ENCODE measurements at places on chromosomes 12 and 14. TPM values are rescaled to one million over a fixed set of nuclear protein-coding genes. Genes with fewer than 3 reads are reported as not detected.

DNA sequence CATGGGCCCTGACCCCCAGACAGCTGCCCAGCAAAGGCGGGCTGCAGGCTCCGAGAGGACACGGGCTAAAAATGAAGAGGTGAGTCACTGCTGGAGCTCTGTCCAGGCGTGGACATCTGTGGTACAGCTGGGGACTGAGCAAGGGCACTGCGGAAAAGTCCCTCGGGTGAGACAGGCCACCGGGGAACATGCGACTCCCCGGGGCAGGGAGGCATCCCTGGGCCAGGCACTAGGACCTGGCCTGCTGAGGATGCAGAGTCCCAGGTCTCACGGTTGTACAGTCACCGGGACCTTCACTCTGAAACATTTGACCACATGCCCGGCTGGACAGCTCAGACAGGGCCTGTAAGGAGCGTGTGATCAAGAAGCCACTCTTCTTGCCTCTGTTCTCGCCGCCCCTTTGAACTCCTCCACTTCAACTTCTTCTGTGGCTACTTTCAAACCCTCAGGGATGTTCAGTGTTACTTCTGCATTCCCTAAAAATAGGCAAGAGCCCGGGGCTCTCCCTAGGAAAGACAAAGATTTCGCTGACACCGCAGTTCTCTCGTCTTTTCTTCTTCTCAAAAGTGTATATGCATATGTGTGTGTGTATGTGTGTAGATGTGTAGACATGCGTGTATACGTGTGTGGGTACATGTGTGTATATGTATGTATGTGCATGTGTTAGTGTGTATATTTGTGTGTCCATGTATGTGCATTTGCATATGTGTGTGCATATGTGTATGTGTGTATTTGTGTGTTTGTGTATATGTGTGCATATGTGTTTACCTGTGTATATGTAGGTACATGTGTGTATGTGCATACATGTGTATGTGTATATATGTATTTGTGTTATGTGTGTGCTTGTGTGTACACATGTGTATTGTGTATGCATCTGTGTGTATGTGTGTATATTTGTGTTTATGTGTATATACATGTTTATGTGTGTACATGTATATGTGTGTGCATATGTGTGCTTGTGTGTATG is 5.0 kb upstream of the RFLNA start:
- no peak for DNase-seq

Gene RASAL1
- 15.1 TPM for total RNA-seq

- DNase-seq: no peak
Measured at GRCh38 chr14:25042362-25043299, 7.3 kb downstream of the STXBP6 start.

DNA sequence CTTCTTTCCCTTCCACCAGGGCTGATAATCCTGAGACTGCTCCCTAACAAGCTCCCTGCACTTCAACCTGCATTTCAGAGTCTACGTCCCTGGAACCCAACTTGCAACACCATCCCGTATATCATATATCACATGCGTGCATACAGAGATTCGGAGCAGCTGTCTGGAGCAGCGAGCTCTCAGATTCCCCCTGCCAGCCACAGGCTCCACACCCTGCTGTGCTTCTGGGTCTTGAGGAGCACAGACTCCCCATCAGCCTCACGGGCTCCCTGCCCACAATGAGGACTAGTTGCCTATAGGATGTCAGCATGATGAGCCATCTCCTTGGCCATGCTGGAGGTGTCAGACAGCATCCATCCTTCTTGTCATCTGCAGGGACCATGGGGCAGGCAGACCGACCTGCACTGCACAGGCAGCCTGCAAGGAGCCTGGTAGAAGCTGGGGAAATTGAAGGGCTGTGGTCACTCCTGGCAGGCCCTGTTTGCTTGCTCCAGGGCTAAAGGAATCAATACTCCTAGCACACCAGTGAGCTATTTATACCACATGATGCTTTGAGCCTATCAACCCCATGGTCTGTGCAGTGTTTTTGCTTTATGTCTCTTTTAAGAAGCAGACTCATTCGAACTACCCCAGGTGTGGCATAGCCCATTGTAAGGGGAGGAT is 19.6 kb upstream of the HDAC7 start:
- no peak for DNase-seq

- DNase-seq: no peak
Measured at GRCh38 chr12:42759622-42760273, 170.2 kb upstream of the PRICKLE1 start.

GRCh38 chr12:85610194-85610593 is 226.0 kb downstream of the RASSF9 start:
- no peak for DNase-seq

DNA sequence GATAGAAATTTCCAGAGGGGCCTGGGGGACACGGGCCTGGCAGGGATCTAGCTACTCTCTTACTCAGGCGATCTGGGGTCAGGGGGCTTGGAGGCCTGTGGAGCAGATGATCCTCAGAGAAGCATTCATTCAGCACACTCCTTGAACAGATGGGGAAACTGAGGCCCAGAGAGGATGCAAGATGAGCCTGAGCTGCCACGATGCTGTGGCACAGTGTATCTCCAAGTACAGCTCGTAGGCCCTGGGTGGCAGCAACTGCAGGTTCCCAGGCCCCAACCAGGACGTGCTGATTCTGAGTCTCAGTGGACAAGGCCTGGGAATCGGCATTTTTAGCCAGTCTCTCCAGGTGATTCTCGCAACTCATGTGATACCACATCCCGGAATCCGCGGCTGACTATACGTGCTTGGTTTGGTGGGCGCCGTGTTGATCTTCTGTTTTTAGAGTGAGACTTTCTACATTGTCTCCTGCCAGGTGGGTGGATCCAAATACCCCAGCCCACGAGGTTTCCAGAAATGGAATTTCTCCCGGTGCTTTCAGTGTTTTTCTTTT is 22.5 kb downstream of the ADGRD1 start:
- DNase-seq: no peak

DNA sequence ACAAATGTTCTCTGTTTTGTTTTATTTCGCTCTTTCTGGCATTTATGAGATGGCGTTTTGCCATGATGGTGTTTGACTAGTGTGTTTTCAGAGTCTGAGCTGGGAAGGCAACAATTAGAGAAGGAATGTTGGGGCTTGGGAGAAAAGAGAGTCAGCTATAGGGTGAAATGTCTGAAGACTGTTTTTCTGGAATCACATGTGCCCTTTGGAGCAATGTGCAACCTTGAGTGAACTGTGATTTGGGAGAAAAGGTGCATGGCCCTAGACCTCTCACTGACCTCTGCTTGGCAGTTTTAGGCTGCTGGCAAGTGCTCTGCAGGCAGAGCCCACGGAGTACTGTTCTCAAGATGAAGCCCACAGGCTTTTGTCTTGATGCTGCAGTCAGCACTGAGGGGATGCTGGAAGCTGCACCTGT is 379.9 kb upstream of the PDE3A start:
- DNase-seq: no peak

Gene ANKRD13A
- 65.2 TPM for total RNA-seq

Gene TDP1
- 109 TPM for total RNA-seq

- no peak for DNase-seq
Measured at GRCh38 chr14:50407111-50407812, 10.6 kb upstream of the CDKL1 start.

- no peak for DNase-seq
Measured at GRCh38 chr14:63524537-63525155, 18.5 kb downstream of the PPP2R5E start.

GRCh38 chr12:69623970-69624369 is 13.3 kb upstream of the LRRC10 start:
- DNase-seq: no peak

GRCh38 chr12:25324861-25325260 is 74.1 kb upstream of the KRAS start:
- DNase-seq: no peak

Gene YEATS4
- total RNA-seq: 34.2 TPM

GRCh38 chr12:15689751-15690191 is 99.4 kb downstream of the EPS8 start:
- DNase-seq: no peak

DNA sequence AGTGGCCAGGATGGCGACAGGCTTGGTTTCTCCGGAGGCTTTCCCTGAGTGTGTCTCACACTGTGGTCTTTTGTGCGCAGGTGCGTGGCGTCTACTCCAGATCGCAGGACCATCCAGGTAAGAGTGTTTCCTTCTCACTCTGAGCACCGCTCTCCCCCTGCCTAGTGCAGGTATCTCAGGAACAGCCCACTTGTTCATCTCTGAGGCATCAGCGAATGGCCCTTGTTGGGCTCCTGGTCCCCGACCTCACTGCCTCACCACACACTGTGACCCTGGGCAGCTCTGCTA is 781 bp downstream of the ADGRD1 start:
- no peak for DNase-seq

DNA sequence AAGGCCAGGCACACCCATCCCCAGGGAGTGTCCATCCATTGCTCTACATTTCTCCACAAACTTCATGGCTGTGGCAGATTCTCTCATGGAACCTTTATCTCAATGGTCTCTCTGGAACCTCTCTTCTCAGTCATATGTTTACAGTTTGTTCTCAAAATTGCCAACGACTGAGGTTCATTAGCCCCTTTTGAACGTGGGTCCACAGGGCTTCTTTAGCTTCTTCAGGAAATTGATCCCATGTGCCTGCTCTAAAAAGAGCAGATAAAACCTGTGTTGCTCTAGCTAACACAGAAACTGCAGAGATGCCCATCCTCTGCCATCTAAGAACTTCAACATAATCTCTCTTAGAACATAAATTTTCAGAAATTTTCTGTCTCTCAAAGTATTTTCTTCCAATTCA is at the start of gene OR6C4:
Gene OR6C4 (plus strand): TSS at position 301 of the 400 bp plus-strand sequence. CDS start 1,625 bp downstream, outside the sequence.
- DNase-seq: no peak

- DNase-seq: no peak
Measured at GRCh38 chr12:23139026-23139425, 514.1 kb downstream of the ETNK1 start.

- no peak for DNase-seq
Measured at GRCh38 chr14:74400919-74401503, 25.0 kb downstream of the SYNDIG1L start.

Gene B4GALNT3
- 3.8 TPM for total RNA-seq

Gene SLC25A47
- not detected for total RNA-seq

DNA sequence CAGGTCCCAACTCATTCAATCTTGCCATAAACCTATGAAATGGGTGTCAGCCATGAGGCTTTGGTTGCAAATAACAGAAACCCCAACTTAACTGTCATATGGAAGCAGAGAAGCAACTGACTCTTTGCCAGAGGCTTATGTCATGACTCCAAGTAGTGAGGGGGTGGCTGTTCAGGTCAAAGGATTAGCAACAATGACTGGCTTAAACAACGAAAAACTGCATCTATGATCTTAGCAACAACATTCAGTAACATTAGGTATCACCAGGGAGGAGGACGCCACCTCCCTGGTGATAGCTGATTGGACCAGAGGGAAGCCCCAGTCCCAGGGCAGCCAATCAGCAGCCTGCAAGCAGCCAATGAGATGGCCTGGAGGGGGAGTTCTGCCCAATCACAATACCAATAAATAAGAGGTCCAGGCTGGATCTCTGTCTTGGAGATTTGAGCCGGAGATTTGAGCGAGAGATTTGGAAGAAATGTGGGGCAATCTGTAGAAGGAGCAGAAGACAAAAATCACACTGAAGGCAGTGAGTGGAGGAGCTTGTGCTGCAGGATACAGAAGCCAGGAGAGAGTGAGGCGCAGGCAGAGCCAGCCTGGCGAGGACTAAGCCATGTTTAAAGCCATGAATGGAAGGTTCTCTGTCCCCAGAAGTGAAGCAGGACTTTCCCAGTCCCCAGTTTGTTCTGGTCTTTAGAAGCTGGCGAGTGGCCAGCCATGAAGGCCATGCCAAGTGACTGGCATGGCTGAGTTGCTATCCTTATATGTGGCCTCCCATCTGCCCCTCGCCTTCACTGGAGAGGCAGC is 93.3 kb downstream of the CALM1 start:
- DNase-seq: no peak

- no peak for DNase-seq
Measured at GRCh38 chr12:30756074-30756473, 1.3 kb upstream of the CAPRIN2 start.

DNA sequence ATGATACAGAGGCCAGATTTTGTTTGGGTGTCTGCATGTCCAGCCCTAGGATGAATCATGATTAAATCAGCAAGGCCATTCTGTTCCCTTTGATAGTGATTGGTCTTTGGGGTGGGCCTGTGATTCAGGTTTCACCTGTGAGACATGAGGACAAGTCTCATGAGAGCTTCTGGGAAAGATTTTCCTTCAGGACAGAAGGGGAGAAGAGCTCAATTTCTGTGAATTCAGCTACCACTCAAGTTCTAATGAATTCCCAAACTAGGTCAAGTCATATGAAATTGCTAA is 73.4 kb downstream of the ZNF664 start:
- no peak for DNase-seq

- DNase-seq: no peak
Measured at GRCh38 chr14:106315436-106315835, 789.1 kb downstream of the TMEM121 start.

- no peak for DNase-seq
Measured at GRCh38 chr14:100568998-100569733, 18.1 kb downstream of the BEGAIN start.

Gene PLEK2
- total RNA-seq: 3.3 TPM

GRCh38 chr12:22160396-22161003 is 114.5 kb downstream of the CMAS start:
- DNase-seq: no peak

Gene CD163
- total RNA-seq: not detected

DNA sequence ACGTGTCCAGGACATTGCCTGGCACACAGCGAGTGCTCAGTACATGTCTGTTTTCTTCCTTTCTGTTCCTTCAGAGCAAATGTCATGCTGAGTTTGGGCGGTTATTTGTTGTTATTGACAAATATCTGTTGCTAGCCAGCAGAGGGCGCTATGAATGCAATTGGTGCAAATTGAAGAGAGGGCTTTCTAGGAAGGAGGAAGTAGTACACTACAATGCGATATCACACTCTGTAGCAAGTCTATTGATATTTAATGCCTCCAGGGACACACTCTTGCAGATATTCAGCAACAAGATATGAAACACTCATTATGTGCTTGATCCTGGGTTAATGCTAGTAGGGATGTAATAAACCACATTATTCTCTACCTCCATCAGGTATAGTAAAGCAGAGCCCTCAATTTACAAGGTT is 267.3 kb upstream of the SRRM4 start:
- peak; percentile 33 for DNase-seq

- no peak for DNase-seq
Measured at GRCh38 chr12:101670007-101670671, 27.3 kb upstream of the CHPT1 start.

Gene SLCO1B1
- not detected for total RNA-seq

Gene KERA
- total RNA-seq: not detected

Gene MED6
- 80.4 TPM for total RNA-seq

Gene ALDH2
- total RNA-seq: 2.4 TPM

Gene TOMM20L
- total RNA-seq: not detected

Data from activated naive CD4-positive, alpha-beta T cell treated with anti-CD3 and anti-CD28 coated beads, Interleukin-2, amount 50 U/mL, for 72 hours (primary cell).